AG04449 (cell line): ENCODE measurements at places on chromosomes 16 and 17.

DNA sequence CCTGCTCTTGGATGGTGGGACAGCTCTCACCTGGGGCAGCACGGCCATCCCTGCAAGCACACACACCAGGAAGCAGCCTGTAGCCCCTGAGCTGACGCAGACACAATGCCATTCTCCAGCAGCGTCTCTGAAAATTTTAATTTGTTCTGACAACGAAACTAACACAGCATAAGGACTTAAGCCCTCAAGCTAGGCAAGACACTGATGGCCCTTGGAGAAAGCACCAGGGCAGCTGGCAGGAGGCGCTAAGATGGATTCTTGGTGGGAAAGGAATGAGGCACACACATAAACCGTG is 2.7 kb upstream of the LIMD2 start:
- no peak for DNase-seq

- no peak for DNase-seq
Observed at GRCh38 chr17:28810437-28810836, 32.2 kb downstream of the FAM222B start.

- no peak for DNase-seq
Observed at GRCh38 chr16:20396846-20397467, 7.6 kb downstream of the PDILT start.

DNA sequence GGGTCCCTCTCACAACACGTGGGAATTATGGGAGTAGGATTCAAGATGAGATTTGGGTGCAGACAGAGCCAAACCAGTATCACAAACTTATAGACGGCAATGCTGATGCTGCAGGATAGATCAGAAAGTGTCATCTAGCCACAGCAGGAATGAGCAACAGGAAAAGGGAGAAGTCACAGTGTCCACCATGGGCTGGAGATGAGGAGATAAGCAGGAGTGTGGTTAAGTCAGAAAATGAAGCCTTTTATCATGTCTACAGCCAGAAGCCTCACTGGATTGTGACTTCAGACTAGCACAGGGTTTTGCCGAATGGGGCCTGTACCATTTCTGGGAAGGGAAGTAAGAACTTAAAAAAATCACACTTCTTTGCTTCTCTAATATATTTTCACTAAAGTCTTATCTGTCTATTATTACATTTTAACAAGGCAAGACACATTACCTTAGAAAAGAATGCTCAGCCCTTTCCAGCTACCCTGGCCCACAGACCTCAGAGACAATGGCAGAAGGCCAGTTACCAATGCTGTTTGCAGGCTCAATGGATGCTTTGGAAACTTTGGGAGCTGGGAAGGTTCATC is 490.2 kb upstream of the SALL1 start:
- no peak for DNase-seq

GRCh38 chr16:4918781-4919251 is 18.1 kb downstream of the PPL start:
- no peak for DNase-seq

- DNase-seq: no peak
Observed at GRCh38 chr16:53680756-53681155, 22.9 kb downstream of the RPGRIP1L start.

- no peak for DNase-seq
Observed at GRCh38 chr17:76053246-76054111, 18.8 kb downstream of the SRP68 start.

GRCh38 chr17:14833201-14833785 is 431.8 kb downstream of the PMP22 start:
- DNase-seq: peak; percentile 59

DNA sequence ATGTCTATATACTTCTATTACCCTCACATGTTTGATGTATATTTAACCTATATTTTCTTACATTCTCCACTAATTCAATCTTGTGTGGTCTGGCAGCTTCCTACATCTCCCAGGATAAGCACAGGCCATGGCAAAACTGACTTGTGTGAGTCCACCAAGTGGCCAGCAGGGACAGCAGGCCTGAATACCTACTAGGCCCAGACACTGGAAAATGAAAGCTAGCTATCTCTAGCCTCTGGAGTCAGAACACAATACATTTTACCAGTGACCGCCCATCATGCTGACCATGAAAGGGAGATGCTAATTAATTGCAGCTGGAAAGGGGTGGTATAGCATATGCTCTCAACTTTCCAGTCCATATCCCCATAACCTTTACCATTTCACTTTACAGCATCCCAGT is 132.3 kb downstream of the PCTP start:
- DNase-seq: no peak

GRCh38 chr16:20938426-20938825 is 37.9 kb downstream of the LYRM1 start:
- DNase-seq: no peak

DNA sequence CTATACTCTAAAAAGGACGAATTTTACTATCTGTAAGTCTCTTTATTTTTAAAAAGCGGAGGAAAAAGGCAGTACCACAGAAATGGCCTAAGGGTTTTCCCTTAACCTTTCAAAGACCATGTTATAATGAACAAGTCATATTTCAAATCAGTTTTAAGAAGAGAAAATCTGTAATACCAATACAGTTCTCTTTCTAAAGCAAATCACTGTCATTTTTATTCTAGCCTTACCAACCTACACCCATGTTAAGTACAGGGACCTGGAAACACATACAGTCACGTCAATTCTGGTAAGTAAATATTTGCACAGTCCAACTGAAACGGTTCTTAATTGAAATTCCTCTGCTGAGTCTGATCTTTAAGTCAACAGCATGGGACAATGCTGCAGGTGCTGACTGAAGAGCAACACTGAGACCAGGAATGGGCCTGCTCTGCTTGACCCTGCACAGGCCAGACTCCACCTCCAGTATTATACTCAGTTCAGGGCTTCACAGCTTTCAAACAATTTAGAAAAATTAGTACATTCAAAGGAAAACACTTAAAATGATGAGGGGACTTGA is 20.2 kb downstream of the MBTPS1 start:
- no peak for DNase-seq

GRCh38 chr16:50248845-50249244 is 17.5 kb upstream of the ADCY7 start:
- DNase-seq: no peak

DNA sequence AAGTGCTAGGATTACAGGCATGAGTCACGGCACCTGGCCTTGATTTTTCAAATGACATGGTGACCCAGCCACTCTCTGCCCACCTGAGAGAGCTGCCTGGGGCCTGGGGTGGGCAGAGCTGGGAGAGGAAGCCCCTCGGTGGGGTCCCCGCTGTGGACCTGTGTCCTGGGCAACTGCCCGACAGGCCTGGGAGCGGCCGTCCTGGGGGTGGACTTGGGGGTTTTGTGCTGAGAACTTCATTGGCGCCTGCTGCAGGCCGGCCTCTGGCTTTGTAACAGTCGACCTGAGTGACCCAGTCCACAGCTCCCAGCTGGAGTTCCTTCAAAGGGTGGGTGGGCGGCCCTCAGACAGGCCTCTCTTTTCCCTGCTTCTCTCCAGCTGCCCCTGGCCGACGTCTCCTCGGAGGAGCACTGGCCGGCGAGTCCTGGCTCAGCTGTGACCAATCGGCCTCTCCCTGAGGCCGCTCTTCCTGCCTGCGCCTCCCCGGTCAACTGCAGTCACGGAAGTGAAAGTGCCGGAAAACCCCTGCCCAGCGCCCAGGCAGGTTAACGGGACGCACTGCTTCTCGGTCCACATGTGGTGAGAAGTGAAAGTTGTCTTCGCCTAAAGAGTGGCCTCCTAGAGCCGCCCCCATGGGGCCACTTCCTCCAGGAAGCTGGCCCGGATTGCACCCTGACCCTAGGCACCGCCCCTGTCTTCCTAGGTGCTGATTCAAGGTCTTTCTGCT is 5.5 kb downstream of the CBFA2T3 start:
- no peak for DNase-seq

DNA sequence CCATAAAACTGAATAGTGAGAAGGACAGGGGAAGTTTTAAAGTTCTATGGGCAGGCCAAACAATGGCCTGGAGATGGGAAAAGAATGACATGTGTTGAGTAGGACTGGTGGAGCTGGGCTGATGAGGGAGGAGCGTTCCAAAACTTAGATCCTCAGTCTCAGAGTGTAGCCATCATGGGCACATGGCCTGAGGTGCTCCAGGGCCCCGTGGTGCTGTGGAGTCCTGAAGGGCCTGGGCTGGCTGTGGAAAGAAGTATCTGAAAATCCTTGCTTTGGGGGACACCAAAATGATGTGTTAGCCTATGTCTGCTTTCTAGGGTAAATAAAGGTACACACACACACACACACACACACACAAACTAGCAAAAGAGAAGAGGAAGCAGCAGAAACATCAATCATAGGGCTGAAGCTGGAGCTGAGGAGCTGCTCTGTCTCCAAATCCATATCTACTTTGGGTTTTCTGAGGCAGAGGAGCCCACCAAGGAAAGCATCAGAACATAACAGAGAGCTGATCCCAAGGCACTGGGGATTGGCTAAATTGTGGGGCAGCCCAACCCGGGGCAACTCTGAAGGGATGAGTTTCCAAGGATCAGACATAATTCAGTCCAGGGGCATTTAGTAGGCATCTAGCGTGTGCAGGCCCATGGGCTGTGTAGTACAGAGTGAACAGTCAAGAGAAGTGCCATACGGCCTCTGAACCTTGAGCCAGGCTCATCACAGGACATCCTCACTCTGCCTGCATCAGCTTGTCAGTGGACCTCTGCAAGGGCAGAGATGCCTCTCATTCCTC is 85.2 kb downstream of the C16orf78 start:
- no peak for DNase-seq

- no peak for DNase-seq
Observed at GRCh38 chr16:73108195-73108963, 60.5 kb upstream of the ZFHX3 start.

- no peak for DNase-seq
Observed at GRCh38 chr17:69539274-69539673, 124.8 kb downstream of the MAP2K6 start.

GRCh38 chr16:83472776-83473501 is 334.8 kb upstream of the HSBP1 start:
- no peak for DNase-seq

DNA sequence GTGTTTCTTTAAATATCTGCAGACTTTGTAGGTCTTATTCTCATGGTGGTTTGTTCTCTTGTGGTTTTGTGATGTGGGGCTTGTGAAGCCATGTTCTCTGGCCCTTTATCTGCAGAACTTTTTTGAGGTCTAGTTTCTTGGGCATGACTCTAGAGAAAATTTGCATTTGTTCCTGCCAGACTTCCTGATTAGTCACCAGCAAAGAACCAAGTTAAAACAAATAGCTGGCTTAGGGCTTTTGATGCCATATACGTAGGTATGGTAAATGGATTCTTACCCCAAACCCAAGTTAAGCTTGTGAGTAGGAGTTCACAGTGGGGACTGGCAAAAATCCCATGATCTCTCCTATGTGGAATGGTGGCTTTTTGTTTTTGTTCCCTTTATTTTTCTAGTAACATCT is 68.7 kb upstream of the IRX3 start:
- no peak for DNase-seq

- no peak for DNase-seq
Observed at GRCh38 chr16:12203780-12204351, 227.3 kb downstream of the SNX29 start.

DNA sequence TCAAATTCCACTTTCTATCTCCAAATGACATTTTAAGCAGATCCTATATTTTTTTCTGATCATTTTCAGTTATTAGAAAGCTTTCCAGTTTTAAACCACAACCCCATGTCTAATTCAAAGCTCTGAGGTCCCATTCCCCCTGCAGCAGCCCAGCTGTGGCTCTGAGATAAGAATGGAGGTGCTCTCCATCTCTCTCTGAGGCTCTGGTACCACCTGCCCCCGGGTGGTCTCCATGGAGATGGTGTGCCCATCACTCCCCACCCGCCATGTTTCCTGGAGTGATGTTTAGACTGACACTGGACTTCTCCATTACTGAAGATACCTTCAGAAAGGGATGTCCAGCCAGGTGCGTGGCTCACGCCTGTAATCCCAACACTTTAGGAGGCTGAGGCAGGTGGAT is 68.1 kb upstream of the SEC14L1 start:
- no peak for DNase-seq

- DNase-seq: peak; percentile 53
Observed at GRCh38 chr17:66677201-66677981, 157.5 kb upstream of the CACNG5 start.

DNA sequence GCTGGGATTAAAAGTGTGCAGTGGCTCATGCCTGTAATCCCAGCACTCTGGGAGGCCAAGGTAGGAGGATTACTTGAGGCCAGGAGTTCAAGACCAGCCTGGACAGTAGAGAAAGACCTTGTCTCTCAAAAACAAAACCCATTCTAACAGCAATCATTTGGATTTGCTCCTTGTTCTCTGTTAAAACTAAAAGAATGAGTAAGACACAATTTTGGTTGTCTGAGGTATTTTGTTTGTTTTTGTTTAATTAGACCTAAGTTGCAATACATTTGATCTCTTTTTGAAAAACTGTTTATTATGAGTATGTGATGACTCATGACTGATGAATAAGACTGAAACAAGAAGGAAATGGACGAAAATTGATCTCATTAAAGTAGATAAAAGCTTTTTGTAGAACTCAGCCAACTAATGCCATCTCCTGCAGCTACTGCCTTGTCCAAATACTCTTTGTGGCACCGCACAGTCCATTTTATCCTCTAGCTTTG is 29.0 kb downstream of the GLG1 start:
- DNase-seq: no peak

GRCh38 chr16:57985204-57986181 is 14.6 kb upstream of the CNGB1 start:
- no peak for DNase-seq

GRCh38 chr17:69084911-69085310 is 24.2 kb upstream of the ABCA9 start:
- DNase-seq: no peak

GRCh38 chr17:74042744-74043486 is 160.6 kb upstream of the RPL38 start:
- DNase-seq: peak; percentile 56

- no peak for DNase-seq
Observed at GRCh38 chr16:56370185-56370874, 55.0 kb downstream of the AMFR start.

DNA sequence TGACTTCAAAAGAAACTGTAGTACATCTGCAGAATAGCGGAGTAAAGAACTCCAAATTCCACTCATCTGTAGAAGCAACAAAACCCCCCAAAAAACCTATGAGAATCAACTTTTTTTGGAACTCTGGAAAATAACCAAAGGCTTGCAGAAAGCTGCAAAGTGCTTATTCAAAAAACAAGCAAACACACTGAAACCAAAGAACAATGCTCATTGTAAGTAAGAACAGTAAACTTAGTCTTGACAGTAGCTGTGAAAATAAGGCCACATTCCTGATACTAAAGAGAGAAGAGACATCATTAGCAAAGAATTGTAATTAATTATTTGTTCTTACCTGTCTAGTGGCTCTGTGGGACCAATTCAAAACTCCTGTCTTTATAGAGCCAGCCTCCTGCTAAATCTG is 534.3 kb upstream of the C16orf82 start:
- DNase-seq: no peak
